ENCODE measurements at places on chromosomes 12 and 14. TPM values are rescaled to one million over a fixed set of nuclear protein-coding genes. Genes with fewer than 3 reads are reported as not detected.

The FGF6 gene
- not detected for total RNA-seq

The ACSS3 gene
- 44.0 TPM for total RNA-seq

- no peak for DNase-seq
Observed at GRCh38 chr14:69392481-69392880, 5.6 kb downstream of the ERH start.

DNA sequence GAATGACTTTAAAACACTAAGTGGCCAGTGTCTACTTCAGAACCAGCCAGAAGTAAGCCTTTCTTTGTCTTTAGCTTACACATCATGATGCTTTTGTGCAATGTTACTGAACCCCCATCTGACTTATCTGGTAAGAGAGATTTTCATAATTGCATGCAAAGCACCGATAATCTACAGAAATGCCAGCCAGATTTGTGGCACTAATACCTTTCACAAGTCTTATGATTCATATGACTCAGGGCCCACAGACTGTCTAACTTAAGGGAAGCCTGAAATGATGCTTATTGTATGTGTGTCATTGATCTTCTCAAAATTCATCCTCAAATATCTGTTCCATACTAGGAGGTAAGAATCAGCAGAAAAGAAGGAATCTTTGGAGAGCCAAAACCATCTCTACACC lies 18.0 kb downstream of the IGF1 start:
- DNase-seq: no peak

GRCh38 chr12:6700646-6701051 lies at the start of gene PIANP:
TSS of gene PIANP (minus strand) at chr12:6700815. CDS start at chr12:6698061, 2,754 bp downstream.
- DNase-seq: no peak

DNA sequence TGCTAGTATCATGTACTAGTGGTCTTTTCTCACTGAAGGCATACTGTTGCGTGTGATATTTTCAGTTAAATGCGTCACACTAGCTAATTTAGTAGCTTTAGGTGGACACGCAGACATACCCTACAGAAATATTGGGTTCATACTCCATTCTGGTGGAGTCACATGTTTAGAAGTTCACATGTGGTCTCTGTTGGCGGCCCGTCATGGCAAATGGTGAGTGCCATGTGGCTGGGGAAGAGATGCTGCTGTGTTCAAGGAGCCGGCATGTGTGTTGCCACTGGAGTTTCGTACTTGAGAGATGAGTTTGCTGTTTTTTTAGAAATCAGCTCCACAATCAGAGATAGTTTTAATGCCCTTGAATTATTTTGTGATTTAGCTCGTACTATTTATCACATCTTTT lies 454.6 kb downstream of the PCNX1 start:
- no peak for DNase-seq

GRCh38 chr12:105229371-105229770 lies 6.6 kb downstream of the APPL2 start:
- no peak for DNase-seq

DNA sequence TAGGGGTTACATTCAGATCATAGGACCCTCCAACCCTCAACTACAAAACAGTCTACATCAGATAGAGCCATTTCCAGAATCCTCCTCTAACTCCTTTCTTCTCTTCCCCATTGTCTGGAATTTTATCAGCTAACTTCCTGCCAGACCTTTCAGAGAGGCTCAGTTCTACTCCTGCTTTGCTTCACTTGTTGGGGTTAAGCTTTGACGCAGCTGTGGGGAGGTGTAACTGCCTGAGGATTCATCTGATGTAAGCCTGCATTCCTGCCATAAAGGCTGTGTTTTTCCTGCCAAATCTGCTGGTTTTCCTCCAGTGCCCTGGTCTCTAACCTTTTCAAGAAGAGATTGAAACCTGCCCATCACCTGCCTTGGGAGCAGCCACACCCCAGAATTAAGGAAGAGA lies 16.9 kb downstream of the DHRS2 start:
- DNase-seq: no peak

DNA sequence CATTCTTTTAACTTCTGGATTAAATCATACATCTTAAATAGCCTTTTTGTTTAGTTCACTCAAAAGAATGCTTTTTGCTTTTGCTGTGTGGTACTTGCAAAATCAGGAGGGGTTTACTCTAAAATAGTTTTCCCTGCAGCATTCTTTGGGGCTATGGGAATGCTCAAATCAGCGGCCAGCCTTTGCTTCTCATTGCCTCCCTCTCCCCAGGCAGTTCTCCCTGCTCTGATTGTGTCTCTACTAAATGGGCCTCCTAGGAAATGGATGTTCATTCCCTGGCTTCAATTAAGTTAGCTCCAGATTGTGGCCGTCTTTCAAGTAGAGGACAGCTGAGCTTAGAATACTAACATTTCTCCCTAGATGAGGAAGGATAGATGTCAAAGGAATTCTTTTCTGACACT lies 4.4 kb downstream of the TULP3 start:
- no peak for DNase-seq

- peak; percentile 62 for DNase-seq
Observed at GRCh38 chr14:90760591-90761316, 55.5 kb downstream of the TTC7B start.

DNA sequence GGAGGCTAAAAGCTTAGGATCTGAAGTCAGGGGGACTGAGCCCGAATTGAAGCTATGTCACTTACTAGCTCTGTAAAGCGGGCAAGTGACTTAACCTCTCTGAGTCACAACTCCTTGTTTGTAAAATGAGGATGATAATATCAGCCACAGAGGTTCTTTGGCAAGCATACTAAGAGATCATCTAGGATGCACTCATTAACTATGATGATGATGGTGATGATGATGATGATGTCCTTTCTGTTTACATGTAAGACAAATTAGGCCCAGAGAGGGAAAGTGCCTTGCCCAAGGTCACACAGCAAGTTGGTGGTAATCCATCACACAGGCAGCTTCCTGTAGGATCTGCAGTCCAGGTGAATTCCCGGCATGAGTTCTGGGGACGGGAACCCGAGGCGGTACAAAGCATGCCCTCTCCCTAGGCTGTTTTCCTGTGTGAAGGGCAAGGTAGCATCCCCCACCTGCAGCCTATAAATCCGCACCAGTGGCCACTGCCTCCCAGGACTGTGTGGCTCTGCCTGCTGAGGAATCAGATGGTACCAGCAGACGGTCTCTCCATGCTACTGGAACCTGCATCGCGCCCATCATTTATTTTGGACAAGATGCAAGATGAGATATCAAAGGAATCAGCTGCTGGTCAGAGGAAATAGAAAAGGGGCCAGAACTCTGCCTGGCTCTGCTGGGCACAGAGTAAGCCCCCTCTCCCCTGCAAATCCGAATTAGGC lies 55.2 kb downstream of the MAP1LC3B2 start:
- DNase-seq: no peak

DNA sequence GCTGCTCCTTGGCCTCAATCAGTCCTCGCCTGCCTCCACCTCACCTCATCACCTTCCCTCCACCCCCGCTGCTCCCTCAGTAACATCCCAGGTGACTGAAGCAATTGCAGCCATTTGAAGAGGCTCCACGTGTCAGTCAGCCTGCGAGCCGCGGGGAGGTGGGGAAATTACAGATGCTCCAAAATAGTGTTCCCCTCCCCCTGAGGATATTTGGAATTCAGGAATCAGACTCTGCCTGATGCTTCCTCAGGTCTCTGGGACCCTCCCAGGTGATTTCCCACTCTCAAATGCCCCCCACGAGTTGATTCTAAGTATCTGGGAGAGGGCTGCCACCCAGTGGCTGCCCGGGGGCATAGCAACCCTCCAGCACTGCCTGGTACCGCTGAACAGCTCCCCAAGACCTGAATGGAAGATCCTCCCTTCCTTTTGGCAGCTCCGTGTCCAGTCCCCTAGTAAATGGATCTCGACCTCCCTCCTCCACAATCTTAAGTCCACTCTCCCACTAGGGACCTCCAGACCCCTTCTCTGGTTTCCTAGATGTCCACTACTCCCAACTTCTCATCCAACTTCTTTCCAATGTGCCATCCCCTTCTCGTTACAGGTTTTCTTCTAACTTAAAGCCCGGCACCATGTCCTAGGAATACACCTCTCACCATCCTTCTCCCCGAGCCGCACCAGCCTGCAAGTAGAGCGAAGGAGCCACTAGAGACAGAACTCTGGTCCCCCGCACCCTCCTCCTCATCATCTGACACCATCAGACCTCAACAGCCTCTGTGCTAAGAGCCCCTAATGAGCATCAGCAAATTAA lies 1.4 kb upstream of the ASIC1 start:
- peak; percentile 59 for DNase-seq

- DNase-seq: no peak
Observed at GRCh38 chr12:71474791-71475190, 35.2 kb downstream of the LGR5 start.

DNA sequence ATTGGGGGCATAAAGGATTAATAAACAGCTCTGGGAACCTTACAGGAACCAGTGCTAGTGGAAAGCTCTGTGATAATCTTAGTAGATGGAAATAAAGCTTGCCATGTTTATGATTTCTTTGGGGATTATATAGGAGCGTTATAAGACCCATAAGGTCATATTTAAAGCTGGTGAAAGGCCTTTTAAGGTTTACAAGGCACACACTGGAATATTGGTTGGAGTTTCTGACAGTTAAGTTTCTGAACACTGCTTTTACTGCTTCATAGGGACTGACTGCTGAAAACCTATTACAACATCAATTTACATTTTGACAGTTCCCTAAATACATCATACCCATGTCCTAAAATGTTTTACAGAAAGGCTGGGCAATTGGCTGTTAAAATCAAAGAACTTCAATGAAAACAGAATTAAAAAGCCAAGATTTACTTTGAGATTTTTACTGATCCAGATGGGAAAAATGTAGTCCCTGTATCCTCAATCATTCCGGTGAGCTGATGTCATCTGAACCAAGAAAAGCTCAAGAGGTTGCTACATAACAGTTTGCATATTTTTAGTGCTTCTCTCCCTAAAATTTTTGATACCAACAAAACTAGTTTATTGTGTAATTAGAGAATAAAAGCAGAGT lies 153.7 kb upstream of the IGF1 start:
- DNase-seq: no peak

- DNase-seq: no peak
Observed at GRCh38 chr12:49900371-49900770, 3.3 kb downstream of the FAIM2 start.

- no peak for DNase-seq
Observed at GRCh38 chr12:15350643-15351042, 28.3 kb downstream of the PTPRO start.

GRCh38 chr14:77044783-77045237 lies 16.3 kb upstream of the IRF2BPL start:
- DNase-seq: no peak

DNA sequence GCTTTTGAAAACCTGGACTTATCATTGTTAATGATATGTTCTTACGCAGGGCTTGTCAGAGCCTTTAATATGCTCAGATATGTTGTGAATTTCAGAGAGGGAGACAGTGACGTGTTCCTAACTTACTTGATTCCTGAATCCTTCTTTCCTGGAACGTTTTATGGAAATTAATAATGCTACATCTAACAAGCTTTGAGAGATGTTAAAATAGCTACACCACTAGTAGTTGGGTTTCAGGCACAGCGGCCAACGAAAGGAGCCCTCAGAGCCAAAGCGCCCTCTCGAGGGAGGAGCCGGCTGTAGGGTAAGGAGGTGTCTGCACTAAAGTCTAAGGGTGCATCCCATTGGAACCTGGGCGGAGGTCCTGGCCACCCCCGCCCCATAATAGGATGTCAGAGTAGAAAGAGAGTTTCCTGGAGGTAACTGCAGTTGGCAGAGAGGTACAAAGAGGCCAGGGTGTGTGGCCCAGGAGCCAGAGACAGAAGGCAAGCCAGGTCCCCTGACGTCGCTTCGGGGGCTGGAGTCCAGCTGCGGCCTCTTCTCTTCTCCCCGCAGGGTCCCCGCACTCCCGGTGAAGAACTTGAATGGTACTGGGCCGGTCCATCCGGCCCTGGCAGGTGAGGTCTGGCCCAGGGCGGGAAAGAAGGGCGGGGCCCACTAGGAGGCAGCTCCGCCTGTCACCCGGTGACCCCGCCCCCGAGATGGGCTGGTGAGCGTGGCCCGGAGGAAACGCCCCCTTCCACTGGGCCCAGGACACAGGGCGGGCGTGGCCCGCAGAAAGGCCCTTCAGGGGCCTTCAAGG lies 36.3 kb downstream of the DTX1 start:
- DNase-seq: peak; percentile 19

- DNase-seq: no peak
Observed at GRCh38 chr12:57299514-57300016, 48.6 kb upstream of the STAC3 start.

DNA sequence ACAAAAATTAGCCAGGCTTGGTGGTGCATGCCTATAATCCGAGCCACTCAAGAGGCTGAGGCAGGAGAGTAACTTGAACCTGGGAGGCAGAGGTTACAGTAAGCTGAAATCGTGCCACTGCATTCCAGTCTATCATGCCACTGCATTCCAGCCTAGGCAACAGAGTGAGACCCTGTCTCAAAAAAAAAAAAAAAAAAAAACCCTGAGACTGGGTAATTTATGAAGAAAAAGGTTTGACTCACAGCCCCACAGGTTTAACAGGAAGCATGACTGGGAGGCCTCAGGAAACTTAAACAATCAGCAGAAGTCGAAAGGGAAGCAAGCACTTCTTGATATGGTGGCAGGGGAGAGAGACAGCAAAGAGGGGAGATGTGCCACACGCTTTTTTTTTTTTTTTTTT lies 123.2 kb downstream of the GXYLT1 start:
- no peak for DNase-seq

GRCh38 chr14:36751920-36752319 lies 90.3 kb downstream of the PAX9 start:
- no peak for DNase-seq

GRCh38 chr14:104973135-104973384 lies 5.1 kb downstream of the AHNAK2 start:
- DNase-seq: peak; percentile 96

DNA sequence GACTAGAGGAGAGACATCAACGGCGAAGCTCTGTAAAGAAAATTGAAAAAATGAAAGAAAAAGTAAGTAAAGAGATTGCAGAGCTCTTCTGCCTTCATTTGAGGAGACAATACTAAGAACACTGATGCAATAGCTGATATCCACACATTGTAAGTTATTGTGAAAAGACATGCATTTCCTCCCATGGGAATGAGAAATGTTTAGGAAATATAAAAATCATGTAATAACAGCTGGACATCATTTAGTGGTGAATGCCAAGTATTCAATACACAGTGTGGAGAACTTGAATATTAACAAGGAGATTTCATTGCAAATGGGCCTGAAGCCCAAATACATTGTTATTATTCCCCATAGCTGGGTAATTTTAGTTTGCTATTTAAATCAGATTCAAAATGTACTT lies 179.2 kb downstream of the KICS2 start:
- no peak for DNase-seq

GRCh38 chr12:116160883-116161458 lies 116.5 kb downstream of the MED13L start:
- no peak for DNase-seq

- DNase-seq: no peak
Observed at GRCh38 chr12:81168445-81168844, 90.6 kb downstream of the ACSS3 start.
